ENCODE measurements at places on chromosomes 2 and 18.

DNA sequence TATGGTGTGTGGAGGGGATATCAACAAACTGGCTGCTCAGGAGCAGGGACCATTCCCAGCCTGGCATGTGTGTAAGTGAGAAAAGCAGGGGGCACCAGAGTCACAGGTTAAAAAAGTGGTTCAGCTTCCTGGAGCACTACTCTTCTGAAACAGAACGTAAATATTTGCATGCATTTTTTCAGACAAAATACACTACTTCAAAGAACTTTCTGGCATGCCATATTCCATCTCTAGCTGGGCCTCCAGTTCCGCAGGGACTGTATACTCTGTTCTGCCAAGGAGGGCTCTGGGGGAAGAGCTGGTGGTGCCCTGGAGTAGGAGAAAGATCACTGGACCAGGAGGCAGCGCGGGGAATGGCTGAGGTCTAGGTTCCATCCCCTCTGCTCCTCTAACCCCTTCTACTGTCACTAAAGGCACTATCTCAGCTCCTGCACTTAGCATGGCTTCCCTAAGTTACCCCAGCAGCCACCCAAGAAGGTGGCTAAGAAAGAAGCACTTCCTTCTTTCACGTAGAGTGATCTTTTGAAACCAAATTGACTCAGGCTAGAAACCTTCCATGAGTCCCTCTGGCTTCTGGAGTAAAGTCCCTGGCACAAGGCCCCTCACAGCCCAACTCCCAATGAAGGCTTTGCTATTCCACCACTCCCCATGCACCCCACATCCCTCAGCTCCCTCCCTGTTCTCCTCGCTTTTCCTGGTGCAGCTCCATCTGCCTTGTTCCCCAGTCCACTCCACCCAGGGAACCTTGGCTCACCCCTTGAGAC lies 57.6 kb upstream of the CABLES1 start:
- DNase-seq = peak; percentile 20

DNA sequence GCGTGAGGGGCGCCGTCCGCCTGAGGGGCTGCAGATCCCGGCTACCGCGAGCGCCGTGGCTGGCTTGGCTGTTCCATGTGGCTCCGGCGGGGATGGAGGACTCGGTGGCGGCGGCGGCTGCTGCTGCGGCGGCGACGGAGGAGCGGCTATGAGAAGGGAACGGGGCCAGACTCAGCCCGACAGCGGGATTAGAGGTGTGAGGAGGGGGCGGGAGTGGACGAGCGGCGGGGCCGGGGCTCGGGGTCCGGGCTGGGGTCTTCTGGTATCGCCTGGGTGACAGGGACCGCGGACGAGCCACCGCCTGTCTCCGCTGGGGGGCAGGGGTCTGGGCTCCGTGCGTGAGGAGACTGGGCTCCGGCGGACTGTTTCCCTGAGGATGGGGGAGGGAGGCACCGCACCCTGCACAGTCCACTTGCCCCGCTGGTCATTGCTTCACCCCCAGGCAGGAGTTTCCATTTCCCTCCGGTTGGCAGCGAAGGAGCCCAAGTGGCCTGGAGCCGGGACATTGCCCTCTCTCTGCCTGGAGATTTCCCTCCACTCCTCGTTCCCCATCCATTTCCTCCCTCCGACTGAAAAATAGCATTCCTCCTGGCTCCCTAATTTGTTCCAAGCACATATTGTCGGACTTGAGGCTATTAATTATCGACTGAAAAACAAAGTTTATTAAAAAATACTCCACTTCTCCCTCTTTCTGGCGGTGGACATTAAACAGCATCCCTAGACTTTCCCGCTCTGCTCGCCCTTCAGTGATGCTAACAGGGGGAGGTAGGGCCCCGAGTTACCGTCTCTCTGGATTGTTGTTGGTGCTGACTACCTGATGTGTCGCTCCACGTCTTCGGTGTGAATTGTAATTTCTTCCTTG lies 577 bp downstream of the EHBP1 start:
- no peak for DNase-seq

DNA sequence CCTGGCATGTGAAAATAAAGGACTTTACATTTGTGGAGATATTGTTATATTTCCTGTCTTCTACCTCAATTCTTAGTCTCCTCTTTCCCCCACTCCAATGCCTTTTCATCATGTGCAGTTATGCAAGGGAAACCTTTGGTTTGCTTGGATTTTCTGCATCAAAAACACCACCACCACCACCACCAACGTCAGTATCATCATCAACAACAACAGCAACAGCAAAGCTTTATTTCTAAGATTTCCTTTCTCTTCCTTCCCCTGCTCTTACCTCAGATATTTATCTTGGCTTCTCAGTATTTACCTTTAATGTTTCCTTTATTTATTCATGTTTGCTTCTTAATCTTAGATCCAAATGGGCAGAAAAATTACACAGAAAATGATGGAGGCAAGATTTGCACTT lies 26.1 kb downstream of the CXCR4 start:
- DNase-seq = no peak

DNA sequence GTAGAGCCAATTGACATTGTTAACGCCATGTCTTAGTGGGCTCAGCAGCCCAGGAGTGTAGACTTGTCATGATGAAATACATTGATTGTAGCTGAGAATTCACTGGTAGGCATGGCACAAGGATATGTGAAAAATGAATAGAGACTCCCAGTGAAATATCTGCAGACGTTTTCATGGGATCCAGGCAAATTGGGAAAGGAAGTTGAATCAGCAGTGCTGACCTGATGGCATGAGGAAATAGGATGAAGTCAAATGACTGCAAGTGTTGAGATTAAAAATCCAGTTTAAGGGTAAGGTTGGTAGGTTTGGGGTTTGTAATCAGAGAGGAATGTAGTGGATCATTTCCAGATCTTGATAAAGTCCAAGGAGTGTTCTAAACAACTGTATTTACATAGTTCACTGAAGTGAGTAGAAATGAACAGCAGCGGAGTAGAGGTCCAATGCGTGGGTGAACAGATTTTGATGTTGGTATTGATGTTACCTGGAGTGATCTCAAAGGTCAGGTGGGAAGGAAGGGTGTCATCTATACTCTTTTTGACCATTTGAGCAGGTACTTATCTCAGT lies 24.6 kb downstream of the INSIG2 start:
- DNase-seq = no peak

- DNase-seq = no peak
Measured at GRCh38 chr2:120395221-120396012, 49.5 kb downstream of the INHBB start.

- DNase-seq = no peak
Measured at GRCh38 chr2:120396861-120397811, 51.2 kb downstream of the INHBB start.

DNA sequence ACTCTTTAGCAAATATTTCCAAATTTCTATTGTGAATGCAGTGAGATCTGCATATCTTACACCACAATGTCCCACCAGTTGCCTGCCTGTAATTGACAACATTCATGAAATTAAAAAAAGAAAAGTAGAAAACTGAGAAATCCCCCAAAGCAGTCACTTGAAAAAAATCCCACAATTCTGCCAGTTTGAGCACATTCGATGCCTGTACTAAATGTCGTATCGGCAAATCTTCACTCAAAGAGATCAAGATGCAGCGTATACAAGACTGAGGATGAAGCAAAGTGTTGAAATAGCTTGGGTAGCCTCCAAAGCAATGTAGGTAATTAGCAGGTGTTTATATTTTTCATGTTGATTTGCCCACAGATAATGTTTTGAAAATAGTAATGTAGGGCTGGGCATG lies 186.7 kb upstream of the ZEB2 start:
- DNase-seq = no peak

GRCh38 chr2:232477751-232478510 lies 9.7 kb downstream of the ECEL1 start:
- no peak for DNase-seq

DNA sequence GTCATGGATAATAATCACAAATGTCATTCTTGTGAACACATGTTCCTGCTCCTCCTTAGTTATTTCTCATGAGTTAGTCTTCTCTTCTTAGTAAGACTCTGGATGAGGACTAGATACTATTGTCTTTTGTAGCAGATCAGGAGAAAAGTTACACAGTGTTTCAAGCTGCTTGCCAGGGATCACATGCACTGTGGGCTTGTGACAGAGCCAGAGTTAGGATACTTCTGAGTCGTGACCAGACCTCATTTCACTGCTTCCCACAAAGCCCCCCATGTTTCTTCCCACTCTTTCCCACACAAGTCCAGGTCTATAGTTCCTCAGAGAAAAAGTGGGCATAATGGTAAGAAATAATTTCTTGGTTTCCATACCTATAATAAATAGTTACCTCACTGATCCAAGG lies 80.2 kb upstream of the LRATD1 start:
- DNase-seq = no peak

DNA sequence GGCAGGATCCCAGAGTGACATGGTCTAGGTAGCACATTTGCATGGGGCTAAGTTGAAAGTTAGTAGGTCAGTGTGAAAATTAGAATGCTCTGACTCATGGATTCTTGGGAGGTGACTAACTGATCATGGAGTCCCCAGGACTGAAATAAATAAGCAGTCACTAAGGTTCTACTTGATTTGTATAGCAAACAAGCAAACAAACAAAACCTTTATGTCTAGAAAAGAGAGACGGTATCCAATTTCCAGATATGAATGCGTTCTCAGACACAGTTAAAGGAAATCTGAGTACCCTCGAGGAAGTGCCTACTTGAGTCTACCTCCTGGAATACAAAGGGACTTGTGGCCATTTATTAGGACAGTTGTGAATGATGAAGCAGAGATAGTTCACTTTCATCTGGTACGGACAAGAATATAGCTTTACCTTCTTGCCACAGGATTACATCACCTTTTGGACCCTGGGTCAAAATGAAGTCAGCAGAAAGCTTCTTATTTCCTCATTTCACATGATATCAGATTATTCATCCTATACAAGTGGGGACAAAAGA lies 54.3 kb upstream of the AGPS start:
- no peak for DNase-seq

DNA sequence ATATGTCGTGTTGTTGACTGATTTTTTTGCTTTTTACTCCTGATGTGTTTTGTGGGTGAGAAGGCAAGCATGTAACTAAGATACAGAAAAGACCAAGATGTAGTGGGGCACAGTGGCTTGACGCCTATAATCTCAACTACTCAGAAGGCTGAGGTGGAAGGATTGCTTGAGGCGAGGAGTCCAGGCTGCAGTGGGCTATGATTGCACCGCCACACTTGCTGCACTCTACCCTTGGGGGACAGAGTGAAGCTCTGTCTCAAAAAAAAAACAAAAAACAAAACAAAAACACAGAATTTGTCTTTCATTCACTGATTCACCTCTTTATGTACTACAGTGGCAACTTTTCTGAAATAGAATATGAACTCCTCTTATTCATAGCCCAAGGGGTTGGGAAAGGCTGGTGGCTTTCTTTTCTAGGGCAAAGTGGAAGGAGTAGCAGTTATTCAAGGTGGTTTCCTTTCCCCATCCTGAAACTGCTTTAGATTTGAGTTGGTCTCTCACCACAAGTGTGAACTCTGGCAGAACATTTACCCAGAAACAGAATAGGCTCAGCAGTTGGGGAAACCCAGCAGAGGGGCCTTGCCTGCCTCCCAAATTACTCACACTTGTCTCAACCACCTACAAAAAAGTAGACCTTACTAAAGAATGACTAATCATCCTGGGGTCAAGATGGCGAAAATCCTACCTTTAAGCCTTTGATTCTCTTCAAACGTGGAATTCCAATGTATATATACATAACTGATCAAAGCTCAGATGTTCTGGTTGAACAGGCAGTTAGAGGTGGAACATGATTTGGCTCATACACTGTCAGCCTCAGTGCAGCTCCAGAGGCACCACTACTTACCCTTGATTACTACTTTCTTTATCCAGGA lies 6.5 kb downstream of the TANK start:
- peak; percentile 15 for DNase-seq

- DNase-seq = no peak
Measured at GRCh38 chr18:10851824-10852319, 297.5 kb downstream of the PIEZO2 start.

DNA sequence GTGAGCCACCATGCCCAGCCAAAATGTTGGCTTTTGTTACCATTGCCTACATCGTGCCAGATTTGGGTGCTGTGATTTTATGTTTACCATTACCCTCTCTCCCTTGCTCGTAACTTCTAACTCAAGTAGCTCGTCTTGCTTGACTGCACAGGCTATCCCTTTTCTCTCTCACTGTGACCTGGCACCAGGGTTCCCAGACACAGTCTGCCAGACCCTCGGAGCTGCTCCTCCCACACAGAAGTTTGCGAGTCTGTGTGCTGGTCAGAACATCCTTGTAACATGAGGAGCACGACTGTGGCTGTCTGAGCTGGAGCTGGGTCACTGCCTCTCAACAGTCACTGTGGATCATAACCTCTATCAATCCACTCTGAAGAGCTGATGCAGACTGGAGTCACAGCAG lies 152.5 kb upstream of the ACKR3 start:
- no peak for DNase-seq

DNA sequence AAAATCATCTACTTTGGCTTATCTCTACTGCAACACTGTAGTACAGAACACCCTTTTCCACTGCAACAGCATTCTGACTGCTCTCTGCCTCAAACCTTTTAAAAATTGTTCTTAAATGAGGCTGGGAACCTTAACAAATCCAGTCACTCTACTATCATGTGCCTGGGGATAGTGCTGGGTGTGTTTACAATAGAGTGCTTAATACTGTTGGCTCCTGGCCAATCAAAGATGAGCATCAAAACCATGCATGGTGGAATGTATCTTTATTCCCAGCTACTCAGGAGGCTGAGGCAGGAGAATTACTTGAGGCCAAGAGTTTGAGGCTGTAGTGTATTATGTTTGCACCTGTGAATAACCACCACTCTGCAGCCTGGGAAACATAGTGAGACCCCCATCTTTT lies 7.4 kb downstream of the ANKAR start:
- DNase-seq = no peak

DNA sequence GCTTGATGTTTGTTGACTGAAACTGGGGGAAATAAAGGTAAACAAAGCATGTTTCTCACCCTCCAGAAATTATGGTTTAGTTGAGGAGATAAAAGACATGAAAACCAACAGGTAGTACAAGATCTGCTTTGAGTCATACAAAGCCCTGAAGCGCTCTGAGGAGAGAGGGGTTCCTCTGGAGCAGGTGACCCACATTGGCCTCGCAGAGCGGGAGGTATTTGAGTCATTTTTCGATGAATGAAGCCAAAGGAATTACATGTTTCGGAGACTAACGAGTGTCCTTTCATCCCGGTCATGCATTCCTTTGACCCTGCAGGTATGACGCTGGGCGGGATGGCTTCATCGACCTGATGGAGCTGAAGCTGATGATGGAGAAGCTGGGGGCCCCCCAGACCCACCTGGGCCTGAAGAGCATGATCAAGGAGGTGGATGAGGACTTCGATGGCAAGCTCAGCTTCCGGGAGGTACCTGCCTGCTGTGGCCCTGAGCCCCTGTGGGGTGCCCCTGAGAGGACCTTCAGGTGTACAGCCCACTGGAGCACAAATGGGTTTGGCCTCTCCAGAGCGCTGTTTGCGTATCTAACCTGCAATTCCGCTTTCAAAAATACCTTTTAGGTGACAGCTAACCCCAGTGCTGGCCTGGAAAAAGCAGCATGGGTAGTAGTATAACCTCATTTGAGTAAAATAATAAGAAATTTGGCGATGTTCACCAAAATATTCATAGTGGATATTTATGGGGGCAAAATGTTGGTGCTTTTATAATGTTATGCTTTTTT lies 29.3 kb downstream of the EFHD1 start:
- no peak for DNase-seq
